Coronary artery (tissue), 2 donors: ENCODE measurements at places on chromosomes 13 and 19.

DNA sequence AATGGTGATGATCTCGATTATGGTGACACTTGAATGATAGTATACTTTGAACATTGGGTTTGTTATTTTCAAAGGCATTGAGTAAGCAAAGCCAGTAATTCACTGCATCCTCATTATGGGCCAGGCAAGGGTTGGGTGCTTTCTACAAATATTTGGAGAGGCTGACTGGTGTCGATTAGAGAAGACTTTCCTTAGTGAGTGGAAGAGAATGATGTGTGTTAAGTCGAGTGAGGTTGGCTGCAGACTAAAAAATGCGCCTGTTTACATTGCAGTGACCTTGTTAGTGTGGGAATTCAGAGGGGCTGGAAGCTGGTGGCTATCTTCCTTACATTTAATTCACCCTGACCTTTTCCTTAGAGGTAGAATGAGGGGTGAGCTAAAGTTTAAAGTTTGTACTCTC is 22.4 kb upstream of the RNF113B start:
- DNase-seq = no peak

DNA sequence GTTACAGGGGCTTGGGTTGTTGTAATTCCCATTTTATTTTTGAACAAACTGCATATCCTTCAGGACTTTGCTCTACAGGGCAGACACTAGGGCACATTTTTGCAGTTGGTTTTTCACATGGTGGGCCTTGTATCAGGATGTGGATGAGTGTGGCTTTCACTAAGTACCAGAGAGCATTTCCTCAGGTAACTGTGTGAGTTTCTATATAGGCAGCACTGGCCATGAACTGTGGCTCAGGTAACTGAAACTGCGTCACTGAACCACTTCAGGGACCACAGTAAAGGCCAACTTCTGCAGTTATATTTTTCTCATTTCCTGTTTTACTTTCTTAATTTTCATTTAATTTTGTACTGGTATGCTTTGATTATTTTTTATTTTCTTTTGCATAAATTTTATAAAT is 166.5 kb downstream of the ZNF486 start:
- no peak for DNase-seq

GRCh38 chr13:114090476-114090875 is 41.9 kb downstream of the RASA3 start:
- DNase-seq = no peak

DNA sequence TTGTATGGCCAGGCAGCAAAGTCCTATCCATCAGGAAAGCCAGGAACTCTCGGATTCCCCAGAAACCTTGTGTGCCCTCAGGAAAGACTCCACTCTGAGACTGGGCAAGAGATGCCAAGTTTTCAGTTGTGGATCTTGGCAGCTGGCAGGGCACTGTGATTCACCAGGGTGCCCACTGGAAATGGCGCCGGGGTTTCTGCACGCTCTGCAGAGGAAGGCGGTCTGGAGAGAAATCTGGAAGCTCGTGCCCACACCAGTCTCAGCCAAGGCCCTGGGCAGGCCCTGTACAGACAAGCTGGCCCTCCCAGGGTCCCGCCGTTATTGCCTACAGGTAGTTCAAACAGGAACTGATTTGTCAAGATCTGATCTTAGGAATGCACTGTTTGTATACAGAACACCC is 4.9 kb downstream of the NAPA start:
- DNase-seq = peak; percentile 86

DNA sequence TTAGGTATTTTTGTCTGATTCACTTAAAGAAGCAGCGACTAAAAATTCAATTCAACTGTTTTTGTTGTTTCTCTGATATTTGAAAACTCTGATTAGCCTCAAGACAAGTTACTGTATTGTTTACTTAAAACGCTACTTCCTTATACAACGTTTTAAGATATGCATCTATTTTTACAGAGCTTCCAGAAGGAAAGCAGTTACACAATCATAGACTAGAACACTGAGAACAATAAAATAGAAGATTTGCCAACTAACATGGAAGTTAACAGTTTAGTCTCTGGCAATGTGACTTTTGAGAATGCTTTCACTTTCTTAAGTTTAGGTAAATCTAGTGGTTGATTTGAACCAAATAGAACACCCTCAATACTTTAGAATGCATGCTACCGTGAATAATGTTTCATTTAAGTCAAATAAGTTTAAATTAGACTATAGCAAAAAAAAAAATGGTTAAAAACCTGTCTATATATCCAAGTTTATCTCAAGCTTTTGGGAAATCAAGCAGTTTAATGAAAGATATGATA is 614.8 kb downstream of the DACH1 start:
- DNase-seq = no peak

DNA sequence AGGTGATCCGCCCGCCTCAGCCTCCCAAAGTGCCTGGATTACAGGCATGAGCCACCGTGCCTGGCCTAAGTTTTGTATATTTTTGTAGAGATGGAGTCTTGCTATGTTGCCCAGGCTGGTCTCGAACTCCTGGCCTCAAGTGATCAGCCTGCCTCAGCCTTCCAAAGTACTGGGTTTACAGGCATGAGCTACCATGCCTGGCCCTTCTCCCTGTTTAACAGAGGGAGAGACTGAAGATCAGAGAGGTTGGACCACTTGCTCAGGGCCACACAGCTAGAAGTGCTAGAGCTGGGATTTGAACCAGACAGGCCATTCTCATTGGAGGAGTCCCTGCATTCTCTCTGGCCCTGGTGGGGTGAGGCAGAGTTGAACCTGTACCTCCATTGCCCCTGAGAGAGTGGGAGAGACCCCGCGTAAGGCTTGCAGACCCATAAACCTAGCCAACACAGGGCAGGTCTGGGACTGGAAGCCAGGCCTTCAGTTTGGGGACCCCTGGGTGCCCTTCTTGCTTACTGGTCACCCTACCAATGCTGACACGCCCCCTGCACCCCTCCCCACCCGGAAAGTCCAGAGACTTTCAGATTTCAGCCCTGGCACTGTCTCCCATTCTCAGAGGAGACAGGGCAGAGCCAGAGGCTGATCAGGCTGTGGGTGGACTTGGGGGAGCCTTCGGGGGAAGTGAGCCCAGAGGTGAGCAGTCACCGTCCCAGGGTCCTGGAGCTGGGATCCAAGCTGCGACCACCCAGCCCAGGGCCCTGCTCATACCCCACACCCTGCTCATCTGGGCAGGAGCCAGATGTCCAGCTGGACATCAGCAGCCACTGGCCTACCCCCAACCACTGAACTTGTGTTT is 13.3 kb downstream of the TTYH1 start:
- DNase-seq = no peak

DNA sequence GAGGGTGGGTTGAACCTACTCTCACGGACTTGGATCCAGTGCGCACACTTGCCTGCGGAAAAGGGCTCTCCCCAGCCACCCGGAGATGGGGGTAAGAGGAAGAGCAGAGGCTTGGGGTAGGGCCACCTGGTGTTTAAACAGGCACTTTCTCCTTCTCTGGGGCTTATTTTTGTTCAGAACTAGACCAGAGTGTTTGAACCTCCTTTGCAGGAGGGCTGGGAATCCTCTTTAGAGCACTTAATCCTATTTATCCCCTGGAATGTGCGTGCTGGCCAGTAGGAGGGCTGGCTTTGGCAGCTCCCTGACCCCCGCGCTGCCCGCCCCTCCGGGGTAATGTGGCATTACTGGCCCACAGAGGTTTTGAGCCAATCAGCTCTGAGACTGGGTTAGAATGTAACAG is 2.0 kb downstream of the RGS9BP start:
- DNase-seq = no peak
